MM.1S (cell line): ENCODE measurements at places on chromosomes 5 and 9.

- no peak for DNase-seq
Measured at GRCh38 chr9:116954731-116955130, 267.6 kb downstream of the TRIM32 start.

DNA sequence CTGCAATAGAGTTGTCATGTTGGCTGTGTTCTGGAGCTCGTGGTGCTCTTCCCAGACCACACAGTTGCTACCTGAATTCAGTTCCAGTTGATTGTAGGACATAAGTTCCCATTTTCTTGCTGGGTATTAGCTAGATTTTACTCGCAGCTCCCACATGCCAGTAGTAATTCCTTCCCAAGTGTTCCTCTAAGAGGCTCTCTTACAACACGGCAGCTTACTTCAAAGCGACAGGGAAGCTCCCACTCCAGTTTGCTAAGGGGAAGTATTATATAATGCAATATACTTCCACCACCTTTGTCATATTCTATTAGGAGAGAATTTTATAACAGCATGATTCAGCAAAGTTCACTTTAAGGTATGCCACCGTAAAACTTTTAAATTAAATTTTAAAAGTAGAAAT lies 623.0 kb downstream of the SLCO4C1 start:
- DNase-seq = no peak

- DNase-seq = peak; percentile 16
Measured at GRCh38 chr9:116646661-116647514, 40.2 kb upstream of the TRIM32 start.

- DNase-seq = no peak
Measured at GRCh38 chr5:52342361-52342760, 445.4 kb upstream of the ITGA1 start.

DNA sequence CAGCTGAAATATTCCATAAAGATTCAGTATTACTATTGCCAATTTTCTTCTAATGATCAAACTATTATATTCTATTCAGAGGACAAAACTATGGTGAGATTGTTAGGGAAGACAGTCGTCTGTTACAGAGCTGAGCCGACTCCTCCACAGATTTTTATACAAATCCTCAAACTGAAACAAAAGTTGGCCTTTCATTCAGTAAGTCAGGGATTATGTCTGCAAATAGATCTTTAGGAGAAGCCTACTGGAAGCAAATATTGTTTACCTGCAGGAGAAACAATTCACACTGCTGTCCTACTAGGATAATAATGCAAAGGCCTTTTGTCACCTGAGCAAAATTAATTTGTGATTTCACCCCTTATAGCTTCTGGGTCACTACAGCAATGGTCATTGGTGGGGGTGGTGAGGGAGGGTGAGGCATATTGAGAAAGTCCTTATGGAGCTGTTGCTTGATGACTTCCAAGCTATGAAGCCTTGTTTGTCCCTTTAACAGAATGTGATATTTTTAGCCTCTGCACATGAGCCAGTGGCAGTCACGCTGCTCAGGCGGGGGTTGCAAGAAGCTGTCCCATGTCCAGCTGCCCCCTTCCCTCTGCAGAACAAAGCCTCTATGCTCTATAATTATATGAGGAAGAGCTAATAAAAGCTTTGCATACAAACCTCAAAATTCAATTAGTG lies 200.5 kb upstream of the KLF9 start:
- DNase-seq = no peak

GRCh38 chr9:99867536-99867935 lies 38.9 kb upstream of the STX17 start:
- DNase-seq = no peak

GRCh38 chr5:92879806-92880543 lies 701.0 kb downstream of the NR2F1-AS1 start:
- no peak for DNase-seq

- DNase-seq = peak; percentile 44
Measured at GRCh38 chr5:146878476-146879172, at the start of gene PPP2R2B. PPP2R2B (minus strand) TSS chr5:146878757.

- no peak for DNase-seq
Measured at GRCh38 chr9:20209391-20210340, 412.6 kb downstream of the MLLT3 start.

- no peak for DNase-seq
Measured at GRCh38 chr5:116045821-116046220, 13.5 kb downstream of the ARL14EPL start.
